ENCODE measurements at places on chromosomes 16 and 17. TPM values are rescaled to one million over a fixed set of nuclear protein-coding genes. Genes with fewer than 3 reads are reported as not detected.

DNA sequence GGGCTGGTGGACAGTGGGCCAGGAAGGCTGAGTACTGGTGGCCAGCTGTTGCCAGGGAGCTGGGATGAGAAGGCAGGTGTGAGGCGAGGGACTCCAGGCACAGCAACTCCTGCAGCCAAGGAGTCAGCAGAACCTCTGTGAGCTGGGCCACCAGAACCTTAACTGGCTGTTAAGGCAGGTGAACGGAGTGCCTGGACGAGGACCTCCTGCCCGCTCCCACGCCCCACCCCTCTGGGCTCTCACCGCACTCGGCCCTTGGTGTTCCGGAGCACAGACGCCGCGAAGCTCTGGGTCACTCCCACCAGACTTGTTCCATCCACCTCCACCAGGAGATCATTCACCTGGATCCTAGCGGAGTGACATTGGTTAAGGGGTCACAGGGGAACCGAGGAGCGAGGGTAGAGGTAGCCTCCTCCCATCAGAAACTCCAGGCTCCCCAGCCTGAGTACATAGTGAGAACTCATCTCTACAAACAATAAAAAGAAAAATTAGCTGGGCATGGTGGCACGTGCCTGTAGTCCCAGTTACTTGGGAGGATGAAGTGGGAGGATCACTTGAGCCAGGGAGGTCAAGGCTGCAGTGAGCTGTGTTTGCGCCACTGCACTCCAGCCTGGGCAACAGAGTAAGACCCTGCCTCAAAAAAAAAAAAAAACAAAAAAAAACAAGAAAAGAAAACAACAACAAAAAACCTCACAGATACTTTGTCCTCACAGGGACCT is 9.3 kb downstream of the PPP1R9B start:
- no peak for ATAC-seq
- no peak overlapping the region for H3K4me3 ChIP-seq
- no peaks in the 10 kb centered on the region for H3K36me3 ChIP-seq
- no peaks in the 10 kb centered on the region for H3K27me3 ChIP-seq

The RHBDF1 gene
- 32.6 TPM for total RNA-seq

DNA sequence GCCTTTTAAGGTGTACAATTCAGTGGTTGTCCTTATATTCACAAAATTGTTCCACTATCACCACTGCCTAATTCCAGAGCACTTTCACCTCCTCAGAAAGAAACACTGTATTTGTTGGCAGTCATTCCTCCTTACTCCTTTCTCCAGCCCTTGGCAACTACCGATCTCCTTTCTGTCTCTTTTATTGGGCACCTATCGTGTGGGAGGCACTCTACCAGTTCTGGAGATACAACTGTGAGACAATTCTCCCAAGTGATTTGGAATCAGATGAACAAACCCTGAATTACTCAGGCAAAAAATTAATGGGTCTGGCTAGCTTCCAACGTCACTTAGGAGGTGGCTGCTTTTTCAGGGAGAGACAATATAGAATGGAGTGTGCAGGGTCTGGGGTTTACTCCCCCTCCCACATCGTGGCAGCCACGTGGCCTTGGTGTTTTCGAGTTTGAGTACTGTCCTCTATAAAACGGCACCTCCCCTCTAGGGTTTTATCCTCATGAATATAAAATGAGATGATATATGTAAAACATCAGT is 63.9 kb downstream of the SHISA9 start:
- peaks cover 8% of the 10 kb centered on the region for H3K27me3 ChIP-seq
- no peak for ATAC-seq
- no peaks in the 10 kb centered on the region for H3K36me3 ChIP-seq
- no peaks in the 10 kb centered on the region for H3K4me1 ChIP-seq

The CHST4 gene
- total RNA-seq = 0.15 TPM

DNA sequence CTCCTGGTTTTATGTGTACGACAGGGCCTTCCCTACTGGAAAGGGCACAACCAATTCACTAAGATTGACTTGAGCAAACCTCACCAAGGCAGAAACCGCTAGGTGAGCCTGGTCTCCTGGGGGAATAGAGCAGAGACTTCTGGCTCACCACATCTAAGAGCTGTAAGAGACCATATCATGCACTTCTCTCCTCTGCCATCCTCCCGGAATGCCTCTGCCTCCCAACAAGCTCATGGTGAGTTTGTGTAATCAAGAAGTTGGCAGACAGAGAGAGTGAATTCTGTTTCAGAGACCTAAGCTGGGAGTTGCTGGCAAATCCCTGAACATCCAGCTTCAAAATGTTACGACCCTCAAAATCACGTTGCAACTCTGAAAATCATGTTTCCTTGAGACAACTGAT is 154.8 kb downstream of the SLC39A11 start:
- H3K27ac ChIP-seq = no peak overlapping the region
- H3K36me3 ChIP-seq = no peaks in the 10 kb centered on the region
- H3K4me1 ChIP-seq = no peaks in the 10 kb centered on the region
- ATAC-seq = no peak
- H3K27me3 ChIP-seq = no peaks in the 10 kb centered on the region
- no peak overlapping the region for H3K4me3 ChIP-seq

GRCh38 chr17:4479982-4480751 is 18.5 kb upstream of the SPNS2 start:
- H3K4me1 ChIP-seq = no peaks in the 10 kb centered on the region
- H3K4me3 ChIP-seq = no peak overlapping the region
- no peaks in the 10 kb centered on the region for H3K36me3 ChIP-seq
- ATAC-seq = no peak

GRCh38 chr16:11435576-11435975 is 90.3 kb downstream of the RMI2 start:
- H3K4me3 ChIP-seq = no peak overlapping the region
- ATAC-seq = no peak
- H3K27ac ChIP-seq = no peak overlapping the region
- peaks cover 25% of the 10 kb centered on the region for H3K27me3 ChIP-seq

GRCh38 chr17:1116602-1117001 is 63.2 kb downstream of the ABR start:
- H3K36me3 ChIP-seq = no peaks in the 10 kb centered on the region
- no peak overlapping the region for H3K4me3 ChIP-seq
- ATAC-seq = no peak
- peaks cover 12% of the 10 kb centered on the region for H3K4me1 ChIP-seq
- H3K27ac ChIP-seq = no peak overlapping the region

DNA sequence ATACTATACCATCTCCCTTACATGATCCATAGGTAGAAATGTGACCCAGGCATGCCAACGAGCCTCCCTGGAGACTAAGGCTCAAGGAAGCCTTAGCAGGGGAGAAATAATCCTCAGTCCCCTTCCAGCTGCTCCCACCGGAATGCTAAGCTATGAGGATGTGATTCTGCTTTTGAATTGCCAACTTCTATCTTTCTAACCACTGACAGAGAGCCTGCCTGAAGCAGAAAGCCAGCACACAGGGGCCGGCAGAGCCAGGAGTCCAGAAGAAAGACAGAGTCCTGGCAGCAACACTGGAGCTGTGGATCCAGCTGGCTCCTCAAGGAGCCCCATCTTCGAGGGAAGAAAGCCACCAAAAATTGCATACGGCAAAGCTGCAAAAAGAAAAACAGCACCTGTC is 579.6 kb upstream of the CDH5 start:
- no peaks in the 10 kb centered on the region for H3K4me1 ChIP-seq
- H3K27ac ChIP-seq = no peak overlapping the region
- H3K27me3 ChIP-seq = no peaks in the 10 kb centered on the region
- H3K4me3 ChIP-seq = no peak overlapping the region
- ATAC-seq = no peak
- no peaks in the 10 kb centered on the region for H3K36me3 ChIP-seq

The EFCAB3 gene
- total RNA-seq = not detected

DNA sequence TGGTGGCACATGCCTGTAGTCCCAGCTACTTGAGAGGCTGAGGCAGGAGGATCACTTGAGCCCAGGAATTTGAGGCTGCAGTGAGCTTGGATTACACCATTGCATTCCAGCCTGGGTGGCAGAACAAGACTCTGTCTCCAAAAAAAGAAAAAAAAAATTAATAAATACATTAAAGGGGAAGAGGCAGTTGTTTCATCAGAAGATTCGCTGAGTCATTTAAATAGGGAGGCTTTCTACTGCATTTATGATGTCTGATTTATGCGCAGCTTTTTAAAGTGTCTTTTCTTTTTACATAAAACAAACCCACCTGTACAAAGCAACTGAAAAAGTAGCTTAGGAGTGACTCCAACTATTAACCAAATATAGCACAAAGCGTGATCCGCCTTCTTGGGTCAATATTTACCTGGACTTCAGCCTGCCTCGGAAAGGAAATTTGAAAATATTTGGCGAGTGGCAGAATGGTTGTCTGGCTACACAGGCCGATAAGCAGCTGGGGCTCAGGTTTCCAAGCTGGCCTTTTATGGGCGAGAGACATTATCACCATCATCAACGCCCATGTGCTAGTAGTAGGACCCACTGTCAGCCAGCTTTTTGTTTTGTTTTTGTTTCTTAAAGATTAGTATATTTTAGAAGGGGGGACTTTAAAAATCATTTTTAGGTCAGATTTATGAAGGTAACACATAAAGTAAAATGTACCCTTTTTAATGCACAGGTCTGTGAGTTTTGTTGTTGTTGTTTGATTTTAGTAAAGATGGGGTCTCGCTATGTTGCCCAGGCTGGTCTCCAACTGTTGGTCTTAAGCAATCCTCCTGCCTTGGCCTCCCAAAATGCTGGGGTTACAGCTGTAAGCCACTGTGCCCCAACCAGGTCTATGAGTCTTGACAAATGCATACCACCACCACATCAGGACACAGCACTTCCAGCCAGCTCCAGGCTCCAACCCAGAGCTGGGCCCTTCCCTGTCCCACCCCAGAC is 42.5 kb upstream of the RASD1 start:
- no peak overlapping the region for H3K4me3 ChIP-seq
- no peaks in the 10 kb centered on the region for H3K36me3 ChIP-seq
- H3K27ac ChIP-seq = no peak overlapping the region
- no peaks in the 10 kb centered on the region for H3K27me3 ChIP-seq
- no peak for ATAC-seq

The C17orf78 gene
- not detected for total RNA-seq

DNA sequence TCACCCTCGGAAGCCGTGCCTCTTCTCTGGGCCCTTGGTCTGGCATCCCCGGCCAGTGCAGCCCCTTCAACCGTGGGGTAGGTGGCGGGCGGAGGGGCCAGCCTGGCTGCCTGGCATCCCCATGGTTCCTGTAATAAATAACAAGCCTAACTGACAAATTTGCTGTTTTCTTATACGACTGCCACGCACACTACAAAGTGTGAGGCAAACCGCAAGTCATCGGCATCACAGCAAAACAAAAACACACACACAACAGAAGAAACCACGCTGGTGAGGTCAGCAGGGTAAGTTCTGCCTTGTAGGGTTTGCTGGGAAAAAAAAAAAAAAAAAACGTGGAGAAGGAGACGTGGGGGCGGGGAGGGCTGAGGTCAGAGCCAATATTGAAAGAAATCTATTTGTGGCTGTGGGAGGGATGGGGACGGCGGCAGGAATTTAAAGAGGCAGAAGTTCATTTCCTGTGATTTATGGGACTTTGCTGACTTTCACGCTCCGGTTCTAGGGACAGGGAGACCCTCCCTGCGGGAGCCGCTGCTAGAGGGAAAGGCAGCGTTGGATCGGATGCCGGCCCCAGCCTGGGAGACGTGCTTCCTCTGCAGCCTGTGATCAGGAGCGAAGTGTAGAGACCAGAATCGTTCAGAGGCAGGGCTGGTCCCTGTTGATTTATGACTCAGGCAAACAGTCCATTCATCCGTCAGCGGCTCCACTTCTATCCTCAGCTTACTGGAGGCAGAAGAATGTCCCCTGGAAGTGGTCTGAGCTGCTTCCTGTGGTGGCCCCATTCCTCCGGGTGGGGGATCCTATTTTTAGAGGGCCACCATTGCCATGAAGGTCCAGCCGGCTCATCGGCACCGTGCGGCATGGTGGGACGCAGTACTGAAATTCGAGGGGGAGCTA is 162.8 kb downstream of the FOXL1 start:
- H3K36me3 ChIP-seq = no peaks in the 10 kb centered on the region
- H3K4me3 ChIP-seq = peak overlapping the region; percentile 32
- peak overlapping the region; percentile 41 for H3K27ac ChIP-seq
- peaks cover 52% of the 10 kb centered on the region for H3K27me3 ChIP-seq

- no peaks in the 10 kb centered on the region for H3K36me3 ChIP-seq
- H3K4me1 ChIP-seq = no peaks in the 10 kb centered on the region
- ATAC-seq = no peak
- peaks cover 96% of the 10 kb centered on the region for H3K27me3 ChIP-seq
- H3K27ac ChIP-seq = no peak overlapping the region
These were observed 14.0 kb downstream of the SRCIN1 start for GRCh38 chr17:38591759-38592241.

The ENO3 gene
- total RNA-seq = 4.4 TPM

GRCh38 chr17:17253406-17253805 is 16.4 kb upstream of the FLCN start:
- H3K4me3 ChIP-seq = no peak overlapping the region
- no peak overlapping the region for H3K27ac ChIP-seq
- no peak for ATAC-seq
- no peaks in the 10 kb centered on the region for H3K4me1 ChIP-seq

- peaks cover 10% of the 10 kb centered on the region for H3K4me1 ChIP-seq
- no peaks in the 10 kb centered on the region for H3K36me3 ChIP-seq
- no peak overlapping the region for H3K4me3 ChIP-seq
- H3K27me3 ChIP-seq = no peaks in the 10 kb centered on the region
These were observed 29.6 kb downstream of the NLK start for GRCh38 chr17:28071891-28072606.

DNA sequence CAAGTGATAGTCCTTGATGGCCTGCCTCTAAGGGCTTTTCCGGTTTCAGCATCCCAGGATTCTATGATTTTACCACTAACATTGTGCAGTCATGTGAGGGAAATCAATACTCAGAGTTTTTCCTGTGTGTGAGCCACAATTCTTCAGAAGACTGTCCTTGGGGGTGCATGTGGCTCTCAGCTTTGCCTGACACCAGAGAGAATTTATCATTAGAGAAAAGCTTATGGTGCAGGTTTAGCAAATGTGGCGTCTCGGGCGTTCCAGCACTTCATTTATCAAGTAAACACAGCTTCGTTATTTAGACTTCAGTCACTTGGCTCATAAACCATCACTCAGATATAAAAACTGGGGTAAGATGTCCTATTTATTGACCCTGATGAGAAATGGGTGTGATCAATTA is 62.8 kb downstream of the SPACA3 start:
- H3K36me3 ChIP-seq = no peaks in the 10 kb centered on the region
- no peak overlapping the region for H3K4me3 ChIP-seq
- ATAC-seq = no peak

- peaks cover 25% of the 10 kb centered on the region for H3K27me3 ChIP-seq
- ATAC-seq = no peak
- no peaks in the 10 kb centered on the region for H3K4me1 ChIP-seq
These were observed 23.0 kb downstream of the SLC35G3 start for GRCh38 chr17:35170968-35171771.

- H3K4me3 ChIP-seq = peak overlapping the region; percentile 46
- H3K4me1 ChIP-seq = peaks cover 39% of the 10 kb centered on the region
- no peaks in the 10 kb centered on the region for H3K27me3 ChIP-seq
- H3K27ac ChIP-seq = no peak overlapping the region
- peak; percentile 70 for ATAC-seq
- H3K36me3 ChIP-seq = peaks cover 6% of the 10 kb centered on the region
These were observed 32.4 kb downstream of the DCAKD start for GRCh38 chr17:45018848-45019711.

- H3K27me3 ChIP-seq = no peaks in the 10 kb centered on the region
- H3K4me1 ChIP-seq = no peaks in the 10 kb centered on the region
- ATAC-seq = no peak
- H3K36me3 ChIP-seq = no peaks in the 10 kb centered on the region
These were observed 77.7 kb upstream of the GNG13 start for GRCh38 chr16:878072-878784.
